ENCODE measurements at places on chromosomes 2 and 18.

GRCh38 chr2:62441421-62441820, 64.6 kb downstream of the TMEM17 start:
- no peak for DNase-seq

DNA sequence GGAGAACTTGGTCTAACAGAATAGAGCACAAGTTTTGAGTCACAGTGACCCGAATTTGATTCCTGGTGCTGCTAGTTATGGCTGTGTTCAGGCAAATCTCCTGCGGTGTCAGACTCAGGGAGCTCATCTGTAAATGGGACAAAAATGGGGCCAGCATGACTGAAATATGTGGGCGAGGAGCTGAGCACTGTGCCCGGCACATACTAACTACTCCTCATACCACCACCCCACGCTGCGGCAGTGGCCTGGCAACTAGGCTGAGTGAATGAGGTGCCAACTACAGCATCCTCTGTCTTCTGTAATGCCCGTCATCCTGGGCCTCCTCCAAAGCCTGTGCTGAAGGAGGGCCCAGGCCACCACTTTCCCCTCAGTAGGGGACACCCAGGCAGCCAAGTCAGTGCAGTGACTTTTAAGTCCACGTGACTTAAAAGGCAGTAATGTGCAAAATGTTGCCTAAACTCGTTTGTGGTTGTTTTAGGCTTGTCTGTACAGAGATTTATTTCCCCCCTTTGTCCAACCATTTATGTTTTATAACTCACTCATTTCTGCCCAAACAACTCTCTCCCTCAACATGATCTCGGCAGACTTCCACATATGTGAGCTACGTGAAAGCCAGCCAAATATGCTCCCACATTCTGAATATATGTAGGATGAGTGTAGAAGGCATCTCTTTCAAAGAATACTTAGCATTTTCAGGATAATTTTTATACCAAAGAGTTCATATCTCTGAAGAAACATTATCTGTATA, 773.7 kb downstream of the TSN start:
- DNase-seq, result no peak

- no peak for DNase-seq
Measured at GRCh38 chr2:121804340-121804739, 48.9 kb downstream of the TSN start.

GRCh38 chr2:9228088-9228751, 21.6 kb downstream of the ASAP2 start:
- no peak for DNase-seq

DNA sequence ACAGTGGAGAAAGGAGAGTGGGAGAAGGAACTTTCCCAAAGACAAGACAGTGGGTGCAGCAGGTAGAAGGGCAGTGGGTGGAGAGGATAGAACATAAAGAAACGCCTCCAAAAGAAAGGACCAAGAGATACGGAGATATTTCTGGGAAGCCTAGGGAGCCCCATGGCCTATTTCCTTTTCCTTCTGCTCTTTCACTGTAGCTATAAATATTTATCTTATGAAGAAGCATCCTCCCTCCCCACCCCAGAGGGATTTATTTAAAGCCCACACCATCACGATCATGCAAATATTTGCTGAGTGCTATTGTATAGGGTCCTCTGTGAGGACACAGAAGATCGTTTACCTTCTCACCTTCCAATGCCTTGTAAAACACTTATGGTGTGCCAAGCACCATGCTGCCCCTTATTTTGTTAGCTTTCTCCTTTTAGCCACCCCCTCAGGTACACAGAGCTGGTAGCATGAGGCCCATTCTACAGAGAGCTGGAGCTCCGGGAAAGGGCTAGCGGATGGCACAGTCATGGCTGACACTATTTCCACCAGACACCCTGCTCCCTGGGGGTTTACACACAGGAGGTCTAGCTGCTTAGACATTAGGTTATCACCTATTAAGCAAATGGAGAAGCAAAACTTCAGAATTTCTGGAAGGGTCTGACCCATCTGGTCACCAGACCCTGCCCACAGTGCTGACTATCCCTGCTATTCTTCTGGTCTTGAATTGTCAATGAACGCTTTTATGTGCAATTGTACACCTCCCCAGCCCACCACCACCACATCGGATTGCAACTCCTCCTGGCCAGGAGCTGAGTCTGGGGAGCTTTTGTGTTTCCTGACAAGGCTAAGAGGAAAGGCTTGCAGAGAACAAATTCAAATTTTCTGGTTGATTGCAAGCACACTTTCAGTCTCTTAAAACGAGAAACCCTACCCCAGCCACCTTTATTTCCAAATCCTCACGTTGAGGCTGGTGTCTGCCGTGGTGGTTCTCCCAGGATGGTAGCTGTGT, 91.8 kb upstream of the KLF7 start:
- no peak for DNase-seq

- DNase-seq, result no peak
Measured at GRCh38 chr2:74501335-74502071, 2.1 kb upstream of the LBX2 start.

GRCh38 chr2:45013229-45014015, 4.2 kb upstream of the SIX2 start:
- no peak for DNase-seq

GRCh38 chr2:207258263-207258991, 92.7 kb upstream of the KLF7 start:
- DNase-seq, result no peak

- no peak for DNase-seq
Measured at GRCh38 chr18:73785300-73785699, 362.3 kb downstream of the FBXO15 start.

DNA sequence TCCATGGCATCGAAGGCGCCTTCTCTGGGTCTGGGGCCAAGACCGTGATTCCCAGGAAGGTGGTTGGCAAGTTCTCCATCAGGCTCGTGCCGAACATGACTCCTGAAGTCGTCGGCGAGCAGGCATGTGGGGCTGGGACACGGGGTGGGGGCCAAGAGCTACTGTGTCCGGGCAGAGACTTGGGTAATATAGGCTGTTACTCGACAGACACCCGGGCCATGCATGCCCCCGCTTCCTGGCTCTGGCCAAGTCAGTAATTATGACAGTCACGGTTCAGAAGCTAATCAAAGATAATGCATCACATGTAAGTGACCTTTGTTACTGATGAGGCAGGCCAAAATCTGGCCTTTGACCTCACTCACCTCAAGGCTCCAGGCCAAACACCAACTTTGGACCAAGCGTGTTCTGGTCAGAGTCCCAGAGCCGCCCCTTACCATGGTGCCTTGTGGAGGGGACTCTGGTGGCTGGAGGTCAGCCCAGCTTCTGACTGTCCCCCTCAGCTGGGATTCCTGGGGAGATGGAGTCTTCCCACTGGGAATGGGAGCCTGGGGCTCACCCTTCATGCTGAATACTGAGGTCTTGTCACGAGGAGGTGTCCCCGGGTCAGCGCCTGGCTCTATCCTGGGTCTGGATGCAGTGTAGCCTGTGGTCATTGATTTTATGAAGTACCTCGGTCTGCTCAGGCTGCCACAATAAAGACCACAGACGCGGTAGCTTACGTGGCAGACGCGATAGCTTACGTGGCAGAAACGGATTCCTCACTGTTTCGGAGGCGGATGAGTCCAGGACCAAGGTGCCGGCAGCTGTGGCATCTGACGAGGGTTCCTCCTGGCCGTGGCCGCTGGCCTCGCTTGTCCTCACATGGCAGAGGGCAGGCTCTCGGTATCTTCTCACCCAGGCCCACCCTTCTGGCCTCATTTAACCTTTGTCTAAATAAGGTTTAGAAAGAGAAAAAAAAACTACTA, 17.7 kb upstream of the CNDP1 start:
- DNase-seq, result no peak

DNA sequence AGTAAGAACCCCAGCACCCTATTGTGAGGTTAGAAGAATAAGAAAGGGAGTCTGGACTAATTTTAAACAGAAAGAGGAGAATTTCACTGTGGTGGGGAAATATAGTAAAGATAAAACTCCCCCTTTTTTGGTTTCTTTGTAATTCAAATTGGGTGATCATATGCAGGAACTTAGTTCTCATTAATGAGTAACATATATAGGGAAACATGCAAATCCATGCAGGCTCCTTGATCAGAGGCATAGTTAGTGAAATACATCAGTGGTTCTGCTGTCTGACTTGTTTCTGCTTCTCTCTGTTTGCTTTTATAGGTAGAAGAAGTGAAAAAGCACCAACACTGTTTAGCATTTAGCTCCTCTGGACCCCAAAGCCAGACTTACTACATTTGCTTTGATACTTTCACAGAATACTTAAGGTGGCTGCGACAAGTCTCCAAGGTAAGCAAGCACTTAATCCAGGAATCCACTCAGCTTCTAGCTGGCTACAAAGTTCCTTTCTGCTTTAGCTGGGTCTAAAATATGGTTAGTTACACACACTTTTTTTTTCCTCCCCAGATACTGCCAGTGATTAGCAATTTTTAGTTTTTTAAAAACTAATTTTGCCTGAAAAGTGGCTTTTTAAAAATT, 123.2 kb downstream of the PHLPP1 start:
- DNase-seq, result no peak

DNA sequence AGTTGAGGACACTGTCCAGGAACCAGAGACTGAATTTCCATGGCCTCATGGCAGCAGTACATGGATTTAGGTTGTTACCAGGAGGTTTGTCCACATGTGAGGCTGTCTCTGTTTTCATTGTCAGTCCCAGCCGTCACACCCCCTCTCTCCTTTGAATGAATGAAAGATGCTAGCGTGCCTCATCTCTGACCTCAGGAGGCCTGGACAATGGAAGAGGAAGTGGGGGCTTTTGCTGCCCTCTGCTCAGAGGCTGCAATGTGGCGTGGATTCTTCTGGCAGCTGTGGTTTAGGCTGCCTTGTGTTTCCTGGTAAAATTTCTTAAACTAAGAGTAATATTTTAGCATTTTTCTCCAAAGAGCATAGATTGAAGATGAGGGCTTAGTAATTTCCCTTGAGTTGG, 47.5 kb downstream of the RAB31 start:
- no peak for DNase-seq

- DNase-seq, result no peak
Measured at GRCh38 chr18:47274961-47275360, 23.5 kb upstream of the SKOR2 start.

- no peak for DNase-seq
Measured at GRCh38 chr2:128833664-128834027, 515.0 kb upstream of the HS6ST1 start.

GRCh38 chr2:1422716-1423285, 9.5 kb downstream of the TPO start:
- DNase-seq, result no peak

DNA sequence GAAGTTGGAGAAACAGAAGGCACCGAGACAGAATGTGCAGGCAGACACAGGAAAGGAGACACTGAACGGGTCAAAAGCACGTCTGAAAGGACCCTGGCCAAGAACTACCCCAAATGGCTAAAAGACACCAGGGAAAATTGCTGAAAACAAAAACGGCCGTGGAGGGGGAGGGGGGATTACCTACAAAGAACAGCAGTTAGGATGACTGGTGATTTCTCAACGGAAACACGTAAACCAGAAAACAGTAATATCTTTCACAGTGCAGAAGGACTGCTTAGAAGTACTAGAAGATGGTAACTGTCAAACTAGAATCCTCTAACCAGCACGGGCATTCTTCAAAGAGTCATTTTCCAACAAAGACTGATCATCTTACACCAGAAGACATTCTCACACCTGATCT, 142.6 kb downstream of the HDAC4 start:
- no peak for DNase-seq

DNA sequence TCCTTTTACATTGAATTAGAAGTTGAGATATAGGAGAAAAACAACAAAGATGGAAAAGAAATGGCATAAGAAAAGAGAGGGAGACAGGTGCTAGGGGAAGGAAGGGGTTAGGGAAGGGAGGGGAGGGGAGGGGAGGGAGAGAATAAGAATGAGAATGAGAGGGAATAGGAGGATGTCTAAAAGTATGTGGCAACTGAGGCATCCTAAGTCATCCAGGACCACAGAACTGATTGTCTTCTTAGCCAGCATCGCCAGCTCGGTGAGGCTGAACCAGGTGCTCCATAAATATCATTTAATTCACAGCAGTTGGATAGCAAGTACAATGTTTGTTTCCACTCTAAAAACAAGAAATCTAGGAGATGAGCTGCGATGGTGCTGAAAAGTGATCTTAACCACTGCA, 393.5 kb downstream of the TMEM182 start:
- DNase-seq, result no peak

- DNase-seq, result no peak
Measured at GRCh38 chr2:219300022-219300421, 9.2 kb downstream of the PTPRN start.

GRCh38 chr18:76914314-76914713, 92.0 kb downstream of the ZNF236 start:
- no peak for DNase-seq

All from activated CD4-positive, CD25-positive, alpha-beta regulatory T cell treated with anti-CD3 and anti-CD28 coated beads, Interleukin-2, amount 50 U/mL, for 16 hours (primary cell).